Effector memory CD4-positive, alpha-beta T cell (primary cell): ENCODE measurements at places on chromosomes 7 and 10.

DNA sequence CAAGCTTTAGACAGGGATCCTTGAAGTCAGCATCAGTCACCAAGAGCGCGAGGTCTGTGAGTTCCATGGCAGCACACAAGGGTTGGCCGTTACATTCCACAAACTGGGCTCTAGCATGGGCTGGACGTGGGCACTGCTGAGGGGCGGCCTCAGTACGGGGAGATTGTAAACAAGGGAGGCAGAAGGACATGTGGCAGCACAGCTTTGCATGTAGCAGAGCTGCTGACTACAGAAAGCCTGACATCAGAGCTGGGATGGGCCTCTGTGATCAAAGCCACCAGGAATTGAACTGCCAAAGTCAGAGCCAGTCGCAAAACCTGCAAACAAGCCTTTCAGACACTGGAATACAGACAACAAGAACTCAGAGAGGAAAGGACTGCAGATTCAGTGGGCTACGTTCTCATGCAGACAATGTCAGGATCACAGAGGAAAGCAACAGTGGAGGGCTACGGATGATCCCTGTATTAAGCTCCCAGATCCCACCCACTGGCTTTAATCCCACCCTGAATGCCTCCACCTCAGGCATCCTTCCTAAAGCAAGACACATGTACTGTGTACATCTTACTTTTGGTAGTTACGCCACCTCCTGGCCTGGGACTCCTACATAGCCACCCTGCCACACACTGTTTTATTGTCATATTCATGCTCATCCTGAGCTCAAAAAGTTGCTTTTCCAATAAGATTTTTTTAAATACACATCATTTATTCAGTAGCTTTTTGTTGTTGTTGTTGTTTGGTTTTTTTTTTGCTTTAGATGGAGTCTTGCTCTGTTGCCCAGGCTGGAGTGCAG lies 291.1 kb upstream of the IMMP2L start:
- no peak for DNase-seq

GRCh38 chr10:50582046-50582445 lies 41.7 kb downstream of the SGMS1 start:
- no peak for DNase-seq

- DNase-seq = no peak
These were observed 202.1 kb downstream of the COBL start for GRCh38 chr7:51114501-51114900.

GRCh38 chr7:82017334-82017943 lies 247.6 kb upstream of the HGF start:
- no peak for DNase-seq

DNA sequence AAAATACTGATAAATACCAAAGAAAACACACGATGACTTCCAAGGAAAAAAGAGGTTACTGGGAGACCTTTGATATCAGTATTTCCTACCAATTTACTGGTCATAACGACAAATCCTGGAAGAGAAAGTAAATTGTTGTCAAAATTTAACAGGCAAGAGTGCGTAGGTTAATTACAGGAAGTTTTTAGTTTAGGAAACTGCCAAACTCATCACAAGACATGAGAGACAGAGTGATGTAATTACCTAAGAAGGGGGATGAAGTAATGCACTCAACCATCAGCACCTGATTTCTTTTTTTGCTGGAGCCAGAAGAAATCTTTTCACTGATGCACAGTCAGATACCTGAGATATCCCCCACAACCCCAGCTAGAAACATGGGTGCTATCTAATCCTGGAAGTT lies 16.8 kb downstream of the MACC1 start:
- DNase-seq = no peak

DNA sequence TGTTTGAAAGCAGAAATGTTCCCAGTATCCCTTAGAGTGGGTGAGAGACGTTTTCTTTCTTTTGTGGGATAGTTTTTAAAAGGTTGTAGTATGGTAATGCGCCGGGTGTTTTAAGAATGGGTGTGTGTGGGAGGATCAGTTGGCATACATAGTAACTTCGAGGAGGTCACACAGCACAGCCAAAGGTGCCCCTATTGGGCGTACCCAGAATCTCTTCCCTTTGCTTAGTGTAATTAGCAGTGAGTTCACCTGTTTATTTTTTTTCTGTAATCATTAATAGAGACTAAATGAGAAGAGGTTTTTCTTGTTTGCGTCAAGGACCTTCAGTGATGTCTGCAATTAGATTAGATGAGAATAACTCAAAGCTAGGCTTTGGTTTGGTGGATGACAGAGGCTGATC lies 1.5 kb downstream of the PLEKHA8 start:
- DNase-seq = no peak

DNA sequence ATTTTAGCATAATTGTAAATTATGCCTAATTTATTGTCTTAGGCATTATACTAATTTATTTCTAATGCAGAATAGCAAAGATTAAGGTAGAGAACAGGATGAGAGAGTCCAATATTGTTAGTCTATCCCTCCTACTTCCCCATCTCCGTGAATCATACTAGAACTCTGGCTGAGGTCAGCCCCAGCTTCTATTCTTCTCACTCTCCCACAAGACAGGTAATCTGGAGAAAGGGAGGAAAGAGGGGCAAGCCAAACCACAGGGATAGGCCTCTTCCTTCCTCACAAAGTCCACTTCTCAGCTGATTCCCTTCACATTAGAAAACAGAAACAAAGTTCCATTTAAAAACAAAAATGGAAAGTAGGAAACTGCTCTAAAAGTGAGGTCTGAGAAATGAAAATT lies 117.5 kb upstream of the LAMB4 start:
- no peak for DNase-seq

GRCh38 chr7:73891178-73891885 lies 30.4 kb downstream of the TMEM270 start:
- no peak for DNase-seq

DNA sequence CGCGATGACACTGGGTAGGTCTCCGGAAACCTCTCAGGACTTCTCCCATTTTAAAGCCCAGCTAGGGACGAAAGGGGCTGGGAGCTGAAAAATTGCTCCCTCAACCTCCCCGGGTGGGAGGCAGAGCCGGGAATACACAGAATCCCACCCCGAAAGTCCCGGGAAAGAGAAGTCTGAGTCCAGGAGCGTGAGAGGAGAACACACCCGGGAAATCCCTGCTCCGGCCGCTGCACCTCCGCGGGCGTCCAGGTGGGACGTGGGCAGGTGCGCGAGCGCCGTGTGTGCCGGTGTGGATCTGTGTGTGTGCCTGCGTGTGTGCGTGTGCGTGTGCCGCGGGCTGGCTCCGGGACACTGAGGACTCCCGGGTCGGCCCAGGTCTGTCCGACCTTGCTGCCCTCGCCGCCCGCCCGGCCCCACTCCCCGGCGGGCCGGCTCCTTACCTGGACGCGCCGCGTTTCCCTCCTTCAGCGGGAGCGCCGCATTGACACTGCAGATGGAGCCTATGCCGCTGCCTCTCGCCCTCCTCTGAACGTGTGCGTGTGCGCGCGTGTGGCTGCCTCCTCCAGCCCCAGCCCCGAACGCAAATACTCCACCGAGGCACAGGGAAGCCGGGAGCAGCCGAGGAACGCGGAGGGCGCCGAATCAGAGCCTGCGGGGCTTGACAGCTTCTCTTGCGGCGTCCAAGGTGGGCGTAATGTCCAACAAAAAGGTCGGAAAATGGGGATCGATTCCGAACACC lies at the start of gene PLXNA4:
Gene PLXNA4, minus strand, starts transcription at position 489 of the 739 bp plus-strand sequence. CDS start 67,777 bp downstream, outside the sequence.
- no peak for DNase-seq

GRCh38 chr7:5494320-5494682 lies 70.7 kb upstream of the TNRC18 start:
- no peak for DNase-seq

DNA sequence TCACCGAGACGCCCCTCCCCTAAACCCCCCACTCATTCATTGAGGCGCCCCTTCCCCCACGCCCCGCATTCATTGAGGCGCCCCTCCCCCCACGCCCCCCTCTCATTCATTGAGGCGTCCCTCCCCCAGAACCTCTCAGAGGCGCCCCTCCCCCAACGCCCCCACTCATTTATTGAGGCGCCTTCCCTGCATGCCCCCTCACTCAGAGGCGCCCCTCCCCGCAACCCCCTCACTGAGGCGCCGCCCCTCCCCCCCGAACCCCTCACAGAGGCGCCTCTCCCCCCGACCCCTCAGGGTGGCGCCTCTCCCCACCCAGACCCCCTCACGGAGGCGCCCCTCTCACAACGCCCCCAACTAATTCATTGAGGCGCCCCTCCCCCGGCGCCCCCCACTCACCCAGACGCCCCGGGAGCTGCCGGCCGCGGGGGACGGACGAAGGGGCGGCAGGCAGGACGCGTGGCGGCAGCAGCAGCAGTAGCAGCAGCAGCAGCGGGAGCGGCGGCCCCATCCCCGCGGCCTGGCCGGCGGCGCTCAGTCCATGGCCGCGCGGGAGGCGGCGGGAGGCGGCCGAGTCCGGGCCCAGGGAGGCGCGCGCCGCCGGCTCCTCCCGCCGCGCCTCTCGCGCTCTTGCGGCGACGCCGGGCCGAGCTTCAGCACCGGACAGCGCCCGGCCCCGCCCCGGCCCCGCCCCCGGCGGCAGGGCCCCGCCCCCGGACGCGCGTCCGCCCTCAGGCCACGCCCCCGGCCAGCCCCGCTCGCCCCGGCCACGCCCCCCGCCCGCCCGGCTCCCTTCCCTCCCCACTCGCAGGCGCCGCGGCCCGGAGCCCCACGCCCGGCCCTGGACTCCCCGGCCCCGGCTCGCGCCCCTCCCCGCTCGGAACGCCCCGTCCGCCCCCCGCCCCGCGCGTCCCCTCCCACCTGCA lies at the start of gene PTPRN2:
Gene PTPRN2, minus strand, starts transcription at position 662 of the 923 bp plus-strand sequence.
- DNase-seq = peak; percentile 34

DNA sequence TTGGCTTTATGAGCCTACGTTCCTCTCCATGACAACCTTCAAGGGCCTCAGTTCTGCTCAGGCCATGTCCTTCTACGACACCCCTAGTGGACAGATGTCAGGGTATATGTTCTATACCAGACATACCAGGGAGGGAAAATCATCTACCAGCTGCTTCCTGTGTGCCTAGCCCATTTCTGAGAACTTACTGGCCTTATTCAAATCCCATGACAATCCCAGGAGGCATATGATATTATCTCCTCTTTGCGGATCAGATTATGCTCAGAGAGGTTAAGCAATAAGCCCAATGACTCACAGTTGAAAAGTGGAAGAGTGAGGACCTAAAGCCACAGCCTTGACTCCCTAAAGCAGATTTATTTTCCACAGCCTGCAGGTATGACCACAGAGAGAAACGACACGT lies 139.3 kb downstream of the GLI3 start:
- no peak for DNase-seq

DNA sequence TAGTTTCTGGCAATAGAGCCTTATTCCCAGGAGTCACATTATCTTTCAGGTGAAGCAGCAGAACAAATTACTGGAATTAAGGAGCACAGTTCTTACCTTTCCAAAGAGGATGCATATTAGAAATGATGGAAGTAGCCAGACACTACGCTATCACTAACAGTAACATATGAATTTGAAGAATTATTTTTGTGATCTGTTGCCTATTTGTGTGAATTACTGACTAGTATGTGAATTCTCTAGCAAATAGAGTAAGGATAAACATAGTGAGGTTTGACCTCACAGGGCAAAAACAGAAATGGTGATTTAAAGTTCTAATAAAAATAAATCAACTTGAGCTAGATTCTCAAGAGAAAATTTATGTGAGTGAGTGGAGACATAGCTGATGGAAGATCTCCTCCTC lies 1299.3 kb downstream of the XPNPEP1 start:
- no peak for DNase-seq

- no peak for DNase-seq
These were observed 96.9 kb downstream of the TRIM24 start for GRCh38 chr7:138556771-138557484.

DNA sequence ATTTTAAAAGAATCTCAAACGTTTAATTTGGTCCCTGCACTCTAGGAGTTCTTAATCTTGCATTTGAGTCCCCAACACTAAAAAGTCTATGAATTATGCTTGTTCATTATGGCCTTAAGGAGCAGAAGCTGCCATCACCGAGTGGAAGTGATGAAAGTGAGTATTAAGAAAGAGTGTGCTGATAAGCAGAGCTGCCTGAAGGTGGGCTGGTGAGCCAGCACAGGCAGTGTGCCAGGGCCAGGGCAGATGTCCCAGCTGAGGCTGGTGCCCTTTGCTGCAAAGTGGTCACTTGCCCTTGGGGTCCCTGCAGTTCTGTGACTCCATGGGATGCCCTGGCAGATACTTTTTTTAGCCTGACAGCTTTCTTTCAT lies 72.9 kb upstream of the LOXL4 start:
- no peak for DNase-seq

GRCh38 chr7:157097056-157097329 lies 41.7 kb upstream of the UBE3C start:
- DNase-seq = no peak

- DNase-seq = no peak
These were observed 15.8 kb downstream of the TAS2R39 start for GRCh38 chr7:143199040-143199439.

DNA sequence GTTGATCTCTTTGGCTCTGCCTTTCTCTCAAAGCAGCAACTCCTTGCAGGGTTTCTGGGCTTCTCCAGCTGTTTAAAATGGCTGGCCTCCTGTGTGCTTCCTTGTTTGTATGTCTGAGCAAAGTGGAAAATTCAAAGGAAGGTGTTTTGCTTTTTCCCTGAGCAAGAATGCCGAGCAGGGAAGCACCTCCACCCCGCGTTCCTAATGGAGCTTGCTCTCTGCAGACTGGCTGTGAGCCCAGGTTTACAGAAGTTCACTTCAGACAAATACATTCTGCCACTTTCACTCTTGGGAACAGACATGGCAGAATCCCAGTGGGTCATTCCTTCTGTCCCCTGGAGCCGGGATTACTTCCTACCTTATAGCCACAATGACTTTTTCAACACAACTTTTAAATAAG lies 181.8 kb upstream of the AGK start:
- DNase-seq = no peak

- DNase-seq = peak; percentile 67
These were observed 15.6 kb upstream of the PPIF start for GRCh38 chr10:79331709-79332108.

DNA sequence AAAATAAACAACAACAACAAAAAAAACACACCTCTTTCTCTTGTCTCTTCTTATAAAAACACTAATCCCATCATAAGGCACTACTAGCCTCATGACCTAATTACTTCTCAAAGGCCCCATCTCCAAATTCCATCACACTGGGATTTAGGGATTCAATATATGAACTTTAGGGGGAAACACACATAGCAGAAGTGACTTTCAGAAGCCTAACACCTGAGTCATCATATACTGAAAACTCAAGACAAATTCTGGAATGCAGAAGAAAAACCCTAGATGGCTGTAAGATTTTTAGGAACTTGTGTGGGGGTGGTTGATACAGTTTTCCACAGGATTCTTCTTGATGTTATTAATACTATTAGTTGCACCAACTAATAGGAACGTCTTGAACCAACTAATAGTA lies 33.7 kb upstream of the CSTF2T start:
- no peak for DNase-seq
